ENCODE measurements at places on chromosomes 3 and 15.

DNA sequence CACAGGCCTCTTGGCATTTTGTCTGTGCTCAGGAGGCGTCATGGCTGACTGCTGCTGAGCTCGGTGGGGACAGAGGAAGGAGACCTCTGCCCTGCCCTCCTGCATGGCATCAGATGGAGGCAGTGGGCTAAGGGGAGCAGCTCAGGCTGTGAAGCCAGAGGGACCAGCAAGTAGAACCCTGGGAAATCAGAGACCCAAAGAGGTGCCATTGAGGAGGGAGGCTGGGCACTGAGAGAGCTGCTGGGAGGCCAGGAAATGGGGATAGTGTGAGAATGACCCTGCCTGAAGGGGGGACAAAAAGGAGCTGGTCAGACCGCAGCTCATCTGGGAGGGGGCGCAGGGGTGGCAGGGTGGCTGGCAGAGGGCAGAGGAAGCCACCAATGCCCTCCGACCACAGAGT, 136.8 kb downstream of the FBLN2 start:
- DNase-seq, result no peak

GRCh38 chr3:48694610-48695392, 9.1 kb upstream of the NCKIPSD start:
- DNase-seq, result no peak

DNA sequence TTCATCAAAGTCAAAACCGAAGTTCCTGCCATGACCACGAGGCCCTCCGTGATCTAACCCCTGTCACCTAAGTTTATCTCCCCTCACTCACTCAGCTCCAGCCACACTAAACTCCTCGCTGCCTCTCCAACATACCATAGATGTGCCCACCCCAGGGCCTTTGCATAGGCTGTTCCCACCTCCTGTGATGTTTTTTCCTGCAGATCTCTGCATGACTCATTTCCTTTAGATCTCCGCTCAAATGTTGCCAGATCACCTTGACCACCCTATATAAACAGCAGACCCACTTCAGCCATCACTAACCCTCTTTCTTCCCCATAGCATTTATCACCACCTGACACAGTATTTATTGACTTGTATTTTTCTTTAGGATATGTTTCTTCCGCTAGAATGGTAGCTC, 58.5 kb downstream of the HRH1 start:
- DNase-seq, result no peak

DNA sequence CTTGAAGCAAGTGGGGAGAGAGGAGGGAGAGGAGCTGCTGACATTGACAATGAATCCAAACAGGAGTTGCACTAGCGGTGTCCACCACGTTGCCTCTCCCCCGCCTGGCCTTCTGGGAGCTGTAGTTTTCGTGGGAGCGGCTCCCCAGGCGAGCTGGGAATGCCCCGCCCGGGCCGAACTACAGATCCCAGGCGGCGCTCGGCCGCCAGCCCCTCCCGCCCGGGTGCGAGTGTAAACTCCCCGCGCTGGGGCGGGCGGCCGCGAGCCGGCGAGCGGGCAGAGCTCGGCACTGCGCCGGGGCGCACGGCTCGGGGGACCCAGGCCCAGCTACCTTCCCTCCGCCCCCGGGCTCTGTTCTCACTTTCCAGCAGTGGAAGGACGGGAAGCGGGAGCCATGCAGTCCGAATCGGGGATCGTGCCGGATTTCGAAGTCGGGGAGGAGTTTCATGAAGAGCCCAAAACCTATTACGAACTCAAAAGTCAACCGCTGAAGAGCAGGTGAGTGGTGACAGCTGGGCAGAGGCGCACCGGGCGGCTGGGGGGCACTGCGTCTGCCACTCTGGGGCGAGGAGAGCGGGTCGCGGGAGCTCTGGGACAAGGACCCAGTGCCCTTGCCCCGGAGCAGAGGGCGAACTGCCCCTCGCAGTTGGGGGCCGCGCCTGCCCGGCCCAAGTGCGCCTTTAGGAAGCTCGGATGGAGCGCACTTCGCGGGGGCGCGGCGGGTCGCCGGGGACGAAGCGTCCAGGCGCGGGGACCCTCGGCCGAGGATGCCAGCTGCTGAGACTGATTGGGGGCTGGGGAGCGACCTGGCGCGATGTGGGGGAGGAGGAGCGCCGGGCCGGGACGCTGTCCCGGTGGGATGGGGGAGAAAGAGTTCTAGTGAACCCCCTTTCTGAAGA, at the start of gene MITF:
Gene MITF (plus strand): TSS at position 261 of the 899 bp plus-strand sequence. CDS start 134 bp downstream, at position 395.
- peak; percentile 8 for DNase-seq

DNA sequence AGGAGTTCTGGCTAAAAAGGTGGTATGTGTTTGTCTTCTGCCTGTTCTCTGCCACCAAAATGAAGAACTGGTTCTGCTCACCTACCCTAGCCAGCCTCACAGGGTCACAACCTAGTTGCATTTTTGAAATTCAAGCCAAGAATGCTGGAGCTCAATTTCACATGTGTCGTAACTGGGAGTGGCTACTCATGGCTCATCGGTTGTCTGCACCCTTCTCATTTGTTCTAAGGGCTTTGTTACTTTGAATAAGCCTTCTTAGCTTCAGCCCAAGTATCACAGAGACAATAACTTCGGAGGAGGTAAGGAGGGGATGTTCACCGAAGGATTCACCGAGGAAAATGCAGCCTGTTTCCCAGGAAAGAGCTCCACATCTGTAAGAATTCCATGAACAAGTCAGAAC, 134.3 kb upstream of the RARB start:
- no peak for DNase-seq

- DNase-seq, result no peak
Observed at GRCh38 chr3:64539451-64540196, 148.2 kb downstream of the ADAMTS9 start.

DNA sequence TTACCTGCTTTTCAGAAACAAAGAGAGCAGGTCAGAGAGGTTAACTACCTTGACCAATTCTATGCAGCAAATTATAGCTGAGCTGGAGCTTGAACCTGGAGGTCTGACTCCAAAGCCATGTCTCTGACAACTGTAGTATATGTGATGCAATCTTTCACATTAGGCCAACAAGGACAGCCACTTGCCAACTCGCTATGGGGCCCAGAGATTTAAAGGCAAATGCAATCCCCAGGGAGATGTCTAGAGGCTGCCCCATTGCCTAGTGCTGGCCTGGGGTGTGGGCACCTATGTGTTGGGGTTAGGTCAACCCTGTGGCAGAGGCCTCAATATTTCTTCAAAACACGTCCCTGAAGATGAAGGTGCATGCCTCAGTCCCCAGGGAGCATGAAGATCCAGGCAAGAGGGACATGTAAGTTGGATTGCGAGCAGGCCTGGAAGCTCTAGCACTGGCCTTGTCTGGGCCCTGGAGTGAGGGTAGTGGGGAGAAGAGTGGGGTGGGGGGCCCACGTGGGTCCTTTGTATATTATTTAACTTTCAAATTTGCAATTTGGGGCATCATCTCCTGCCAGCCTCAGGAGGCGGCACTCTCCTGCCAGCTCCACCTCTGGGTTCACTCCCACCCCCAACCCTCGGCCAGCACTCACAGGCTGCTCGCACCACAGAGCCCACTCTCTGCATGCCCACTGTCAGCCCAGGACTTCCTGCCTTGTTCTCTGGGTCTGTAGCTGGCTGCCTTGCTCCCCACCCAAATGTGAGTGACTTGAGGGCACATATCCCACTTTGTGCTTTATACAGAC, 64.3 kb downstream of the SLC12A8 start:
- no peak for DNase-seq

Measured in CD4-positive, alpha-beta T cell treated with Interleukin-2 at 100 ng/mL for 4 hours (primary cell).